Stimulated activated CD4-positive, alpha-beta T cell treated with anti-CD3 and anti-CD28 coated beads, Interleukin-2, amount 100 ng/mL, for 4 hours (primary cell): ENCODE measurements at places on chromosomes 13 and 19.

DNA sequence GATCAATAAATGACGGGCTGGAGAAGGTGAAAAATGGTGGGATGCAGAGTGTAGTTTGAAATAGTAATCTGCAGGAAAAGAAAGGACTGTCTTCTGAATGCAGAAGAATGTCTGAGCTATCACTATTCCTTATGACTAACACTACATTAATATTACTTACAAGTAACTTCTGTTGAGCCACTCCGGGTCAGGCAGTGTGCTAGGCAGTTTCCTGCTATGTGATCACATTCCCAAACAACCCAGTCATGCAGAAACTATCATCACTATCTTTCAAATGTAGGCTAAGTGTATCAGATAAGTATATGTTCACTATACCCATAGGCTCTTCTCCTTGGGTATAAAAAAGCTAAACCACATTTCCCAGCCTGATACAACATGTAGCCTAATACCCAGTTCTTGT lies 6.6 kb downstream of the ZNF599 start:
- no peak for DNase-seq

DNA sequence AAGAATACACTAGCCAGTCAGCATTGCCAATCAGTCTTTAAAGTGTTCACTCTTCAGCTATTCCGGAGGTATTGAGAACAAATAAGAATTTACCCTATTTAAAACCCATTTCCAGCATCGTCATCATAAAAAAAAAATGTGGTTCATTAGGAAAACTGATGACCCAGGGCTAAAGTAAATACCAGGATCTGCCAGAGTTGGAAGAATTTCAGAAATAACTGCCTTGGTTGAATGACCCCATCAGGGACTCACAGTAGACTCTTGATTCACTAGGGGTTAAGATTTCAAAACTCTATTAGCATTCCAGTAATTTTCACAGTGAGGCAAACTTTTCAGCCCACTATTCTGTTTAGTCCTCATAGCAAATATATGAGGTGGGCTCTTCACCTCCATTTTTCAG lies 377.0 kb downstream of the ITGBL1 start:
- DNase-seq: no peak

GRCh38 chr19:30011051-30011578 lies 69.1 kb downstream of the URI1 start:
- no peak for DNase-seq

DNA sequence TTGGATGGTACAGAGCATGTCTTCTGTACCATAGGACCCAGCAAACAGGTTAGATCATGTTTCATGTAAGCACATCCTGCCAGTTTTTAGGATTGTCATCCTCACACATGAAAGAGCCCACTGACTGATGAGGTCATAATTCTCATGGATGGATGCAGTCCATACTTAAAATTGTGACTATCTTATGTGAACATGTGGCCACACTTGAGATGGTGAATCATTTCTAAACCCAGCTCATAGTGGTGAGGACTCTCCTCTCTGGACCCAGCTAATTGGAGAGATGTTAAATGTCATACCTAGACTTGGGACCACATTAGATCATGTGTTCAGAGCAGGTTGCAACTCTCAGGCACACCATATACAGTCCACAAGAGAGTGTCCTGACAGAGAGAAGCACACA lies 24.8 kb upstream of the ZNF254 start:
- DNase-seq: no peak

DNA sequence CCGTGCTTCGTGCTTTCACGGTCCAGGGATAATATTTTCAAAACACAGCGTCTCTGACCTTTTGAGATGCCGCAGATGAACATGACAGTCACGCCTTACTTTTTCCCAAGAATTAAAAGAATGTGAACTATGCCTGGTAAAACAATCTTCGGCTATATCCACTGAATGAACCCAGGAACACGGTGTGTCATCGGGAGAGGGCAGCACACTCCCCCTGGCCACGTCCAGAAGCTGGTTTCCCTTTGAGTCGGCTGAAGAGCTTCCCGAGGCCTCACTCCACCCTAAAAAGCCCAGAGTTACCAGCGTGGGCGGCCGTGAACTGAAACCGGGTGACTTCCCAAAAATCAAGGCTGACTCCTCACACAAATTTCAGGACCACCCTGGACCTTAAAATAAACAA lies 22.9 kb upstream of the SHISA2 start:
- no peak for DNase-seq

DNA sequence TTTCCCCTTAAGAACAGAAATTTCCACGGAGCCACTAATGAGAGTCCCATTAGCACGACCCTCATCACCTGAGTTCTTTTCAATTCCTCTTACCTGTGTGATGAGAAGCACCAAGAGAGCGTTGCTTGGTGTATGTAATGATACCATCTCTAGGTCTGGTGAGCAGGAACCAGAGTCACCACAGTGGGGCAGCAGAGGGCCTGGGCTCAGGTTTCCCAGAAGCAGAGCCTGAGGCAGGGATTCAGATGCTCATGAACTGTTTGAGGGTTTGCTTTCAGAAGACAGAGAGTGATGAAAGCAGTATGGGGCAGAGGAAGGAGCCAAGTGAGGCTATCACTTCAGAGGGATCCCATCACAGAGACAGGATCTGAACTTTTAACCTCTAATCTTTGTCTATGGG lies 3.1 kb upstream of the PTPRH start:
- DNase-seq: peak; percentile 22

DNA sequence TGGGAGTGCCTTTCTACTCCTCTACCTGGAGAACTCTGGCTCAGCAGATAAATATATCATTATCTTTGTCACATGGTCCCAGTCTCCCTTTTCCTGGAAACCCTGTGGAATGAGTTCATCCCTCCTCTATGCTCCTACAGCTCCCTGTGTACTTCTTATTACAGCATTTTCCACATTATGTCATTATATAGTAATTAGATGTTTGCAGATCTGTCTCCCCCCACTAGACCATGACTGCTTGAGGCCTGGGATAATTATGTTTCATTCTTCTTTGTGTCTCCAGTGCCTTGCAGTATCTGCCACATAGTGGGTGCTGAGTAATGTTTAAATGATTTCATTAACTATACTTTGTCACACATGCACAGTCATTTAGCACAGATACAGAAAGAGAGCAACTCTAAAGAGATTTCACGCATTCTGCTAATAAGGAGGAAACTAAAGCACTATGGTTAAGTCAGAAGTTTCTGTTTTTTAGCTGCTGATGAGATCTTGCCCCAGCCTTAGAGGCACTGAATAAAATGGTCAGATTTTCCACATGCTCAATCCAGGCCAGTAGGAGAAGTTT lies 66.1 kb upstream of the DIAPH3 start:
- no peak for DNase-seq

DNA sequence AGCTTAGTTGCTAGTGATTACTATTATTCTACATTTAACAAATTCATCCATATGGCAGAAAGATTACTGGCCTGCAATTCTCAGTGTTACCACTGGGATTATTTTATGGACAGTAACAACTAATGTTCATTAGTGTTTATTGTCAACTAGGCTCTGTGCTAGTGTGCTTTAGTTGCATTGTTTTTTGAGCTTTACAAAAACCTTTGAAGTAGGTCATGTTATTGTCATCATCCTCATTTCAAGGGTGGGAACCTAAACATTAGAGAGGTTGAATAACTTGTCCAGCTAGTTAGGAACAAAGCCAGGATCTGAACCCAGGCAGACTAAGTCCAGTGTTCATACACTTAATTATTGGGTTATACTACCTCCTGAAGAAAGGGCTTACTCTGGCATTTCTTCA lies 27.8 kb upstream of the TDRD3 start:
- DNase-seq: no peak

- DNase-seq: no peak
Measured at GRCh38 chr19:4089400-4089908, 22.8 kb upstream of the ZBTB7A start.

DNA sequence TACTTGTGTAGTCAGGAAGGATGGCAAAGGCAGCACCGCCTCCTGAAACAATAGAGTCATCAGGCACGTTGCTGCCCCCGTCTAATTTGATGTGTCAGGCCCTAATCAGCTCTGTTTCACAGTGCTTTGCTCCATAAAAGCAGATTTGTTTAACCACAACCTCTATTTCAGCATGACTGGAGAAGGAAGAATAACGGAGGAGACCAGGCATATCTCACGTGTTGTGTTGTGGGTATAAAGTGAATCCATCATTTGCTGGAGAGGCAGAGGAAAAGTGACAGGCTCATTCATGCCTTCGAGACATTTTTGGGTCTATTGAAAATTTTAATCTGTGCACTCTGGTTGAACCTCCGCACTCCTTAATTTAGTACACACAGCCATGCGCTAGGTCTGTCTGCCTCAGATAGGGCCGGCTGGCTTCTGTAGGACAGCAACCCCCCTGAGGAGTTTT lies 940.4 kb upstream of the SLC10A2 start:
- no peak for DNase-seq

DNA sequence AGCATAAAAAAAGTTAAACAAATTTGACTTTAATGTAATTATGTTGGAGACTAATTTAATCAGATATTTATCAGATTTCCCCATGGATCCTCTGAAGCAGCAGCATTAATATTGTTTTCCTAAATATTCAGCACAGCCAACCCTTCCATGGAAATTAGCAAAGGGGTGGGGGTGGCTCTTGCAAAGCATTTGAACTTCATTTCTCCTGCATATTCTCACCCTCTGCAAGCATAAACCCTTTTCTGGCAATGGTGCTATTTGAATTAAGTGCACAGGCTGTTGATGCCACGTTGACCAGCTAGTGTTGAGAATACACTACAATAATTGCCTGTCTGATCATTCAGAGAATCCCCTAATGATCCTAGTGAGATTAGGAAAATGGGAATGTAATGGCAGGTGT lies 488.1 kb upstream of the KLF12 start:
- DNase-seq: no peak

DNA sequence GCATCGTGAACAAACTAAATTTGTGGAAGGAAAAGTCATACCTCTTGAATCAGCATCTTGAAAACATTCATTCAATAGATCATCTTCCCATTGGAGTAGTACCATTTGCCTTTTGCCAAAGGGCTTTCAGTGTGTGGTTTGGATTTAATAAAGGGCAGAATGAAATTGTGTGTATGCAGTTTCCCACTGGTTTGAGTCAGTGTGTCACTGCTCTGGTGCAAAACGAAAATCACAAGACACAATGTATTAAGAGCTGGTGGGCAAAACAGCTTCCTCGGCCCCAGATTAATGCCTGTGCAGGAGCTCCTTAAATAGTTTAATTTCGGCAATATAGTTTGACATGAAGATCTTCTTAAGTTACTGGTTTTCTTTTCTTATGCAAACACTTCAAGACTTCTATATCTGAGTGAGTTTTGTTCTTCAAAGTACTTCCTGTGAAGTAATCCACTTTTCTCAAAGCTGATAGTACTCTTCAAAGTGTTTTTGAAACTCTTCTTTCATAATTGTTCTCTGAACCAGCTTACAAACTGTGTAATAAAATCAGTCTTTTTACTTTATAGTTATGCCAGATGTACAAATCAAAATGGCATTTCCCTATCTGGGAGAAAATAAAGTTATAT lies 32.1 kb downstream of the RASL11A start:
- DNase-seq: no peak

DNA sequence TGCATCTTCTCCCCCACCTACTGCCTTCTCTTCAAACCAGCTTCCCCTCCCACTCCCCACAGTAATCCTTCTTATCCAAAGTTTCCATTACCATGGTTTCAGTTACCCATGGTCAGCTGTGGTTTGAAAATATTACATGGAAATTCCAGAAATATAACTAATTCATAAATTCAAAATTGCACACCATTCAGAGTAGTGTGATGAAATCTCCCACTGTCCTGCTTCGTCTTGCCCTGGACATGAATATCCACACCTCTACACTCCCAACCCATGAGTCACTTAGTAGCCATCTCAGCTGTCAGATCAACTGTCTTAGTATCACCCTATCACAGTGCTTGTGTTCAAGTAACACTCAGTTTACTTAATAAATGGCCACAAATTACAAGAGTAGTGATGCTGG lies 3.8 kb upstream of the KCTD12 start:
- DNase-seq: no peak

DNA sequence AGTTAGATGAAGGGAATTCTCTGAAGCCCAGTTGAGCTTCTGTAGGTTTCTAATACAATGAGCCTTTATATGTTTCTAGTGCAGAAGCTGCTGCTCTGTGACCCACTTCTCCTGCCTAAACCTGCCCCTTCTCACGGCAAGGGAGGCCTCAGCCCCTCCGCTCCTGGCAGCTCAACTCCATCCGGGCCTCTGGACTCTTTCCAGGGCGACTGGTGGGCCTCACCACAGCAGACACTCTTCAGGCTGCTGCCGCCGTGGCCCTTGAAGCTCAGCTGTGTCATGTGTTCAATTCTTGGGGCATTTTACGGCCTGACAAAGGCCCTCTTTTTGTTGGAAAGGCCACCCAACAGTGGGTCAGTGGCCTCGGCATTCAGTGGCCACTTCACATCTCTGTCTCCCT lies 10.0 kb upstream of the C19orf33 start:
- no peak for DNase-seq

DNA sequence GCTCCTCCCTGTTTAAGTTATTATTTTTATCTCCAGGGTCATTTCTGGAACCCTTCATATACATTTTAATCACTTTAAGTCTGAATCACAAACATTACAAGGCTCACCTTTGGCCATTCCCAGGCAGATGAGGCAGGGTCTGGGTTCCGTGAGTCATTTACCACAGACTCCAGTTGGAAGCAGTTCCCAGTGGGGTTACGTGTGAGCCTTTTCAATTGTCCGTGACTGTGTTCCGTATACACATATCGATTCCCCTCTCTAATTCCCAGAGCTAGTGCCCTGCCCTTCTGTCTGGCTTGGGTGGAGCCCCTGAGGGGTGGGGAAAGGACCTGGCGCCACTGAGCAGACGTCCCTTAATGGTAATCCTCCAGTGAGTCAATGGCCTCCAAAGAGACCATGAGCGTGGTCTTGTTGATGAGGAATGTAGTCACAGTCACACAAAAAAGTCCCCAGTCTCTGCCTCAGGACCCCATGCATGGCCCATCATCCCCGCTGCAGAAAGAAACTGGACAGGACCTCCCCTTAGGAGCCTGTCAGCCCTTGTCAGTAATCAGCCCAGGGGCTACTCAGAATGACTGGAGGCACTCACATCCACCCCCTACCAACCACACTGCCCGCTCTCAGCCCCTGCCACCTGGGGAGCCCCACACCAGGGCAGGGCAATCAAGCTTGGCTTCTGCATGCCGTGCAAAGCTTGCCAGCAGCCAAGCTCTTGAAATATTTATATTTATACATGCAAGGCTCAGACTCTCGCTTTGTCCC lies 144.4 kb downstream of the ZIC5 start:
- no peak for DNase-seq

DNA sequence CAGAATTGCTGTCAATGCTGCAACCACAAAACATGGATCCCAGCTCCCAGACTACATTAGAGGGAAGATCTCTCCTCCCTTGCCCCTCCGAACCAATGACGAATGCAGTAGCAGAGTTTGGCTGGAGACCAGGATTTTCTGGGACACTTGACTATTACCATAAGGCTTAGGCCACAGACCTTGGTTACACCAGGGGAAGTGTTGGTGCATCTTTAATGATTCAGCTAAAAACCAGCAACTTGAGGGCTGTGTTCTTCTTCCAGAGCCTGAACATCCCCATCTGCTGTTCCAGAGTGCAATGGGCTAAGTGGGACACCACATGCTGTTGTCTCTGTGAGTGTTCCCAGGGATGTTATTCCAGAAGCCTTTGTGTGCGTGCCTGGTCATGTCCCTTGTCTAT lies 528.2 kb downstream of the LMO7 start:
- no peak for DNase-seq
